Esophagus mucosa (tissue), 1 donor: ENCODE measurements at places on chromosomes 5 and 9.

- no peak for ATAC-seq
Observed at GRCh38 chr5:95072281-95072680, 212.6 kb downstream of the MCTP1 start.

GRCh38 chr5:135073761-135074345, 39.8 kb upstream of the PITX1 start:
- ATAC-seq = no peak

GRCh38 chr9:108815156-108815555, 40.6 kb downstream of the ACTL7B start:
- ATAC-seq = peak; percentile 43

- no peak for ATAC-seq
Observed at GRCh38 chr5:128546658-128547281, 8.7 kb upstream of the FBN2 start.

- no peak for ATAC-seq
Observed at GRCh38 chr5:124704594-124705284, 41.7 kb downstream of the ZNF608 start.

DNA sequence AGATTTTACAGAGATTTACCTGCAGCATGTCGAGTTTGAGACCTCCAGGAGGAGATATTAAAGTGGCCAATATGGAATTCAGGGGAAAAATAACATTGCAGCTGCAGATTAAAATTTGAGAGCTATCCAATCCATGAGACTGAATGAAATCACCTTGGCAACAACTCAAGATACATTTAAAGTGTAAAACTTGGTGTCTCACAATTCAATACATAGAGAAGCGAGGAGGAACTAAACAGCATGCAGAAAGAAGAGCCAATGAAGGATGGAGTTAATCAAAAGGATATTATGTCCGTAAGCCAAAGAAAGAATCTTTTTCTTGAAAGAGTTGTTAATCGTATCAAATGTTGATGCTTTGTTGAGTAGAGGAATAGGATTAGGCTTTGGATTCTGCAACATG, 455.1 kb downstream of the CDH18 start:
- ATAC-seq = no peak

GRCh38 chr9:38240051-38240450, 152.5 kb upstream of the ALDH1B1 start:
- no peak for ATAC-seq

- no peak for ATAC-seq
Observed at GRCh38 chr9:82247318-82247717, 258.7 kb downstream of the SPATA31D1 start.

DNA sequence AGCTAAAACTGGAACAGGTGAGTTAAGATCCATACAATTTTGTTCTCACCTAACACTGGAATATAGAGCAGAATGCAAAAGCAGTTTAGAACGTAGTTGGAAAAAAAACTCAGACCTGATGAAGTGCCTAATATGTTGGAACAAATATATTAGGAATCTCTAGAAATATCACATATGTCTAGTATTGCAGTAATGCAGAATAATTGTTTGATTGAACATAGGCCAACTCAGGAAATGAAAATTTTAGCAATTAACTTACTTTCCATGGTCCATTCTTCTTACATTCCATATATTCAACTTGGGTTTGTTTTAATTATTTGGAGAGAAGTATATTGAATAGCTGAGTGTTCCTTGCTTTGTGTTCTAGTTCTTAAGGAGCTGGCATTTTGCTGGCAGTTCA, 111.8 kb upstream of the ADAMTSL1 start:
- ATAC-seq = no peak

DNA sequence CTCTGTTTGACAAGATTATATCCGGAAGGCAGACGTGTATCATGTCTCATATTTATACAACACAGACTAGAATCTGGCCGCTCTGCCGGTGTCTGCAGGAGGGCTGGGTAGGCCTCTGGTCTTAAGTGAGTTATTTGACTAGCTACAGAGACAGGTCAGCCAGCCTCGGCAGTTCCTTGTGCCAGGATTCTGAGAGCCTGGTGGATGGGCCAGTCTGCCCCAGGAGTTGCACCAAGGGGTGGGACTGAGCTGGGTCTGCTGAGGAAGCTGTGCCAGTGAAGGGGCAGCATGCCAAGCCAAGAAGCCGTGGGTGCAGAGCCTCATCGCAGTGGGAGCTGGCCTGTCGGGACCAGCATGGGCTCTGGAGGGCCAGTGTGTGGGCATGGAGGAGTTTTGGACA, 7.1 kb downstream of the SNX18 start:
- ATAC-seq = peak; percentile 44

- no peak for ATAC-seq
Observed at GRCh38 chr5:158876263-158876942, 223.3 kb downstream of the EBF1 start.

DNA sequence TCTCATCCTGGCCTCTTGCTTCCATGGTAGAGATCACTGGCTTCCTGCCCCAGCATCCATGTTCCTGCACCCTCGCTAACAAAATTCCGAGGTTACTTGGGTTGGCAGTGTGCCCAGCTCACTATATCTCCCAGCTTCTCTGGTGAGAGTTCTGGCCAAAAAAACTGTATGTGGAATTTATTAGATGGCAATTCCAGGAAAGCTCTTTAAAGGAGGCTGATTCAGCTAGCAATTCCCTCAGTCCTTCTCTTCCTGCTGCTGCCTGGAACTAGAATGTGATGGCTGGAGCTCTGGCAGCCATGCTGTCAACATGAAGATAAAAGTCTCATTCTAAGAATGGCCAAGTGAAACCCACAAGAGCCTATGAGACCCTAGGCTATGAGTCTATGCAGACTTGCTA, 88.8 kb downstream of the SECISBP2 start:
- no peak for ATAC-seq

DNA sequence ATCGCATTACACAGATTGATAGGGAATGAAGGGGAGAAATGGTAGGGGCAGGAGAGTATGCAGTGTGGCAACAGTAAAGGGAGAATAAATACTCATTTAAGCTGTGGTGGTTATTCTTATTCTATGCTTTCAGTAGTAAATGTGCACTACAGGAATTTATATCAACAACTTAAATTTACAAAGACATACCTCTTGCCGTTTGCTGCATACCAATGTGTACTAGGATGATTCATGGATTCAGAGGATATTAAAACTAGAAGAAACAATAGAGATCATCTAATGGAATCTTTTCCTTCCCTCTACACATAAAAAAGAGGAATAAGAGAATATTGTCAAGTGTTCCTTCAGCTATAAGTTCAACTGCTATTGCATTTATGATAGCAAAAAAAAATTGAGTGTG, 103.3 kb upstream of the RASA1 start:
- no peak for ATAC-seq

DNA sequence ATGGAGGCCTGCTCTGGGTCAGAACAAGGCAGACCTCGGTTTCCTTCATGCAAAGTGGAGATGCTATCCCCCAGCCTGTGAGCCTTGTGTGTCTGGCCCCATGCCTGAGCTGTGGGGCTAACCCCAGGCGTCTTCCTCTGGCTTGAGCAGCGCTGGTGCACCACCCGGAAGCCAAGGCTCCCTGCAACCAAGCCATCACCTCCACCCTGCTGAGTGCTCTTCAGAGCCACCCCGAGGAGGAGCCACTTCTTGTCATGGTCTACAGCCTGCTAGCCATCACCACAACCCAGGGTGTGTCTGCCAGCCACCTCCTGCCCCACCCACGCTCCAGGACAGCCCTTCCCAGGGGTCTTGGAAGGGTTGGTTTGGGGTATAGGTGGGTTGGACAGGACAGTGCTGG, 16.2 kb downstream of the REXO4 start:
- ATAC-seq = no peak

- ATAC-seq = no peak
Observed at GRCh38 chr5:21654556-21654955, 1198.6 kb downstream of the CDH12 start.

GRCh38 chr5:65329266-65329665, 152.5 kb downstream of the ADAMTS6 start:
- ATAC-seq = no peak

- ATAC-seq = no peak
Observed at GRCh38 chr9:76717176-76717575, 47.1 kb upstream of the PCA3 start.

GRCh38 chr5:8870959-8871355, 674.9 kb downstream of the SEMA5A start:
- no peak for ATAC-seq

GRCh38 chr9:94921656-94922055, 195.2 kb downstream of the AOPEP start:
- ATAC-seq = no peak

- no peak for ATAC-seq
Observed at GRCh38 chr5:163964671-163965070, 459.3 kb downstream of the MAT2B start.

DNA sequence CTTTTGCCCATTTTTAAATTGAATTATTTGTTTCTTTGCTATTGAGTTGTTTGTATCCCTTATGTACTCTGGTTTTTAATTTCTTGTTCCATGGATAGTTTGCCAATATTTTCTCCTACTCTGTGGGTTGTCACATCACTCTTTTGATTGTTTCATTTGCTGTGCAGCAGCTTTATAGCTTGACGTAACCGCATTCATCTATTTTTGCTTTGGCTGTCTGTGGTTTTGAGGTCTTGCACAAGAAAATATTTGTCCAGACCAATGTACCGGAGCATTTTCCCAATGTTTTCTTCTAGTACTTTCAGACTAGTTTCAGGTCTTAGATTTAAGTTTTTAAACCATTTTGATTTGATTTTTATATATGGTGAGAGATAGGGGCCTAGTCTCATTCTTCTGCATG, 36.2 kb upstream of the ZNF366 start:
- ATAC-seq = no peak

DNA sequence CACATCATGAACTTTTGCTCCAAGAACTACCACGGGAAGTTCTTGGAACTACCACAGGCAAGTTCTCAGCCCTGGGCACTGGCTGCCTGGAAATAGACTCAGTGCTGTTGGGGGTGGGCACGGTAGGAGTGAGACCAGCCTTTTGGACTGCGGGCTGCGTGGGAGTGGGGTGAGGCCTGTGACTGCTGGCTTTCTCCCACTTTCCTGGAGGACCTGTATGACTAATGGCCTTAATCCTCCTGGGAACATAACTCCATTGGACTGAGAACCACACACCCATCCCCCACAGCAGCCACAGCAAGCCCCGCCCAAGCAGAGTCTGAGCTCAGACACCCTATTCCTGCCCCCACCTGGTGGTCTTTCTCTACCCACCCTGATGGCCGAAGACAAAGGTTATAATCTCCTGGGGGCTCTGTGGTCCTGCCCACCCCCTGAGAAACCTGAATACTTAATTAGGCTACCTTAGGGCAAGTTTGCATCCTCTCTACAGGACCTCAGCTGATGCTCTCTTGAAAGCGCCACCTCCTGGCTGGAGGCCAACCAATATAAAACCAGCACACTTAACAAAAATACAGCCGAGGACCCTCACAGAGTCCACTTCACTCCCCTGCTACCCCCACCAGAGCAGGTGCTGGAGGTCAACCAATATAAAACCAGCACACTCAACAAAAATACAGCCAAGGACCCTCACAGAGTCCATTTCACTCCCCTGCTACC, 112.6 kb downstream of the CACNA1B start:
- peak; percentile 54 for ATAC-seq

GRCh38 chr5:81607693-81608092, 143.2 kb downstream of the SSBP2 start:
- ATAC-seq = no peak

DNA sequence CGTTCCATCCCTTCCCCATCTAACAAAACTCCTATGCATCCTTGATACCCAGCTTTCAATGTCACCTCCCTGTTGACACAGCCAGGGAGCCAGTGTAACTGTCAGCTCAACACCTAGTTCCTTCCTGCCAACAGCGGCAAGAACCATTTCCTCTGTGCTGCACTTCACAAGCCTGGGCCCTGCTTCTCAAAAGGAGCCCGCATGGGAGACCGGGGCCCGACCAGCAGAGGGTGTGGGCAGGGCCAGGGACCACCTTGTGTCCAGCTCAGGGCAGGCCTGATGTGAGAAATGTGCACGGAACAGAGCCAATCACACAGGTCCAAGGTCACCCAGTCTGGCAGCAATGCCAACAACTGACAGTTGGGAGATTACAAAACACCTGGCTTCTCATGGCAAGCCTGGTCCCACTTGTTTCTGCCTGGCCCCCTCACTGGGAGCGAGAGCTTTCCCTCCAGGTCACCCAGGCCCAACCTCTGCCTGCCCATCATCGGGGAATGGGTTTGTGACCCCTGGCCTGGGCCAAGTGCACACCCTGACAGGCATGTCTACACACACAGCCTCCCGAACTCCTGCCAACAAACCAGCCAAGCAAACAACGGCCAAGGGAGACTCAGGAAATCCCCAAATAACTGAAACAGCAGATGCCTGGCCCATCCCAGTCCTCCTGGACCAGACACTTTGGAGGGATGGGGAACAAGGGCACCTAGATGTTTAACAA, 3.1 kb downstream of the RNF44 start:
- no peak for ATAC-seq

DNA sequence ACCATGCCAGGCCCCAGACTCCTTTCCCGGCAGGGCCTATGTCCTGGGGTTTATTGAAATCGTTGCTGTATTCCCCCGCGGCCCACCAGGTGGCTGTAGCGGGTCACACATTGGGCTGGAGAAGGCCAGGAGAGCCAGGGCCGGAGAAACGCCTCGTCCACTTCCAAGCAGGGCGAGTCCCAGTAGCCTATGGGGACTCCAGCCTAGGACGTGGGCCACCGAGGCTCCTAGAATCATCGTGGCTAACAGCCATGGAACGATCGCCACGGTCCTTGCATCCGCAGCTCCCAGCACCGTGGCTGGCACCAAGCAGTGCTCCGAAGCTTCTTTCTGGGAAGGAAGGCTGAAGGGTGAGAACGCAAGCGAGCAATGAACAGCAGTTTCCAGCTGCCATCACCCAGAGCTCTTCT, 87.7 kb downstream of the ENTREP1 start:
- peak; percentile 20 for ATAC-seq

- ATAC-seq = no peak
Observed at GRCh38 chr9:27719711-27720110, 146.4 kb upstream of the C9orf72 start.

DNA sequence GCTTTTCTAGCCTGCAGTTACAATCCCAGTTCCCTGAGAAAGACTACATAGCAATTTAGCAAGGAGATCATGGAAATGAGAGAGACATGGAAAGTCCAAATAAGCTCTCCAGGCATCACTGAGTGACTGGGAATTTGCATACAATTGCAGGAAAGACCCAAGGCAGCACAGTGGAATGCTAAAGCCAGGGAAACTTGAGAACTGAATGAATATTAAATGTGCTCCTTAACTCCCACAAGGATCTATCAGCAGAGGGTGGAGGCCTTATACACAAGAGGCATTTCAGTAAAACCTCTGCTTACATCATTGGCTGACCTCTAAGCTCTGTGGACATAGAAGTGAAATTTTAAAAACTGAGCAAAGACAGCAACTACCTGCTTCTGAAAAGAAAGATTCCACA, 355.6 kb upstream of the DAB2 start:
- no peak for ATAC-seq

DNA sequence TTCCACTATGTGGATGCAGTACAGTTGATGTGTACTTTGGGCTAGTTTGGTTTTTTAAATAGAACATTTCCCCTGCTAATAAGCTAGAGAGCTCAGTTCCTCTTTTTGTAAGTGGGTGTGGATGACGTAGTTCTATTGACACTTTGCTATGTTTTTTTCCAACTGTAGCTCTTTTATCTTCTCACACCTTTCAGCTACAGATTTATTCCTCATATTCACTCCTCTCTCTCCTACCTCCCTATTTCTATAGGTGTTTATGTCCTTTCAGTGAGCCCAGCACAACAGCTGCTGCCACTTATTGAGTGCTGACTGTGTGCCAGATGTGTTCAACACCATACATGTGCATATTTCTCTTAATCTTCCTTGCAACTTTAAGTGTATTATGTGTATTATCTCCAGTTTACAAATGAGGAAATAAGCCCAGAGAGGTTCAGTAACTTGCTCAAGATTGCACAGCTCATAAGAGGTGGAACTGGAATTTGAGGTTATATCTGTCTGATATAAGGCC, 215.7 kb downstream of the SEMA6A start:
- no peak for ATAC-seq

- no peak for ATAC-seq
Observed at GRCh38 chr5:180059326-180059725, 12.2 kb downstream of the RNF130 start.
